Vagina (tissue), 2 donors: ENCODE measurements at places on chromosomes 12 and 14.

- no peak for DNase-seq
These were observed 605.5 kb upstream of the USP15 start for GRCh38 chr12:61654698-61655097.

- no peak for DNase-seq
These were observed 375 bp downstream of the AJUBA start for GRCh38 chr14:22981876-22982476.

DNA sequence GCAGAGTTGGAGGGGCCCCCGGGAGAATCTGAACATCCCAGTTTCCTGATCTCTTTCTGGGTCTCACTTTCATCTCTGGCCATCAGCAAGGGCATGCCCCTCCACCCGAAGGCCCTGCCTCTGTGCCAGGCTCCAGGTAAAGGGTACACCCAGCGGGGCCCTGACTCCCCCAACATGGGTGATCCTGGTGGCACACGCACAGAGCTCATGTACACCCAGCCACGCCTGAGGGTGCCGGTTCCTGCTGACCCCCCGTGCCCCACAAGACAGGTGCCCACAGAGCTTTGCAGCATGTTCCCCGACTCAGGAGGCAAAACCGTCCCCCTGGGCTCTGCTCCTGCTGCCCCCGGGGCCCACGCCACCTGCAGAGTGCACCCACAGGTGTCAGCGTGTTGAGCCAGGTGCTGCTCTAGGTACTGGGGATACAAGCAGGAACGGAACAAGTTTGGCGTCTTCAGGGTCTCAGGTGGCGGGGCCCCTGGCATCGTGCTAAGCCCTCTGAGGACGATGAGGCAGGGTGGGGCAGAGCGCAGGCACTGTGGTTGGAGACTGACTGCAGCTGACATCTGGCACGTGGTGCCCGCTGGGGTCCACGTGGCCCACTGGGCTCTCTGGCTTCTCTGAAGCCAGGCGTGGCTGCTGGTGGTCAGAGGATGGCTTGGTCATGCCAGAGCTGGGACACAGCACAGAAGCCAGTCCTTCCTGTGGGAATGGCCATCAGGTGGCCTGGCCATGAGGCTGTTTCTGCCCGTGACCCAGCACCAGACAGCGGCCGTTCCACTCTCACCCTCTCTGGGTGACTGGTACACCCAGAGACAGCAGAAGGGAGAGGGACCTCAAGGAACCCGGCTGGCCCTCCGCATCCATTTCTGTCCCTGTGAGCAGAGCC lies 13.8 kb downstream of the BAG5 start:
- DNase-seq = no peak

DNA sequence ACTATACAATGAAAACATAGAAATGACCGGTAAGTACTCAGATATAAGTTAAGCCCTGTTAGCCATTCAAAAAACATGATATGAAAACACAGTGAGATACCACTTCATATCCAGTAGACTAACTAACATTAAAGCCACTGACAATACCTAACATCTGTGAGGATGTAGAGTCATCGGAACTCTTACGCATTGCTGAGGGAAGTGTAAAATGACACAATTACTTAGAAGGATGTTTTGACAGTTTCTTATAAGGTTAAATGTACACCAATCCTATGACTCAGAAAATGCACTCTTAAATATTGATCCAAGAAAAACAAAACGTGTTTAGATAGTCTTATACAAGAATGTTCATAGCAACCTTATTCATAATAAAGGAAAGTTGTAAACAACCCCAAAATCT lies 782.9 kb downstream of the BCL11B start:
- DNase-seq = no peak

DNA sequence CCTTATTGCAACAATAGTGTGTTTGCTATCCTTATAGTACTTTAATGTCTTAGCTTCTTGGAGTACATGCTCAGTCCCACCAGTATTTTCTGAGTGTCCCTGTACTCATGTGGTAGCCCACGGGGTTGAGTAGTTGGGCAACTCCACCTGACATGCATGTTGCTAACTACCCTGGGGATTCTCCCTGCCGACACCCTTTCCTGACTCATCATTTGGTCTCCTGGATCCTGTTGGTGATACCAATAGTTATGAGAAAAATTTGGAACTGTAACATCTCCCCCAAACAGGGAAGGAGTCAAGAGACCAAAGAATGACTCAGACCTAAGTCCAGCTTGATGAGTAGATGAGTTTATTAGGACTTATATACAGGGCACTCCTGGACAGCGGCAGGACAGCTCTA lies 101.6 kb downstream of the BRMS1L start:
- DNase-seq = no peak

GRCh38 chr12:49261721-49262120 lies 3.2 kb upstream of the TUBA1C start:
- DNase-seq = no peak

GRCh38 chr14:32023540-32023939 lies 53.6 kb upstream of the ARHGAP5 start:
- DNase-seq = no peak

GRCh38 chr14:91388551-91388975 lies 29.1 kb downstream of the CCDC88C start:
- no peak for DNase-seq

- no peak for DNase-seq
These were observed 25.9 kb upstream of the PRKD1 start for GRCh38 chr14:29953501-29953900.

DNA sequence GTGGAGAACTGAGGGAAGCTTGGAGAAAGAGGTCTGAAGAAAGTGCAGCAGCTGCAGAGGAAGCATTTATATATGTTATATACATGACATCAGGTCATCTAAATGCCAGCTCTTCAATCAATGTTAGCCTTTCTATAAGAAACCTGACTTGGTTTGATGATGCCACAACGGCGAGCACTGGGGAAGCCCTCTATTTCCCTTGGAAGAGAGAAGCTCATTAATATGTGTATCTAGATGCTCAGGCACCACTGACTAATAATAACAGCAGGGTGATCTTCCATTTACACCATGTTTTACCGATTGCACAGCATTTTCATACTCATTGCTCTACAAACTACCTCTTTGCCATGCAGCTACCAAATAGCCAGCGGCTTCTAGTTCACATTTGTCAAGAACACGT lies 811 bp downstream of the ACYP1 start:
- DNase-seq = no peak

DNA sequence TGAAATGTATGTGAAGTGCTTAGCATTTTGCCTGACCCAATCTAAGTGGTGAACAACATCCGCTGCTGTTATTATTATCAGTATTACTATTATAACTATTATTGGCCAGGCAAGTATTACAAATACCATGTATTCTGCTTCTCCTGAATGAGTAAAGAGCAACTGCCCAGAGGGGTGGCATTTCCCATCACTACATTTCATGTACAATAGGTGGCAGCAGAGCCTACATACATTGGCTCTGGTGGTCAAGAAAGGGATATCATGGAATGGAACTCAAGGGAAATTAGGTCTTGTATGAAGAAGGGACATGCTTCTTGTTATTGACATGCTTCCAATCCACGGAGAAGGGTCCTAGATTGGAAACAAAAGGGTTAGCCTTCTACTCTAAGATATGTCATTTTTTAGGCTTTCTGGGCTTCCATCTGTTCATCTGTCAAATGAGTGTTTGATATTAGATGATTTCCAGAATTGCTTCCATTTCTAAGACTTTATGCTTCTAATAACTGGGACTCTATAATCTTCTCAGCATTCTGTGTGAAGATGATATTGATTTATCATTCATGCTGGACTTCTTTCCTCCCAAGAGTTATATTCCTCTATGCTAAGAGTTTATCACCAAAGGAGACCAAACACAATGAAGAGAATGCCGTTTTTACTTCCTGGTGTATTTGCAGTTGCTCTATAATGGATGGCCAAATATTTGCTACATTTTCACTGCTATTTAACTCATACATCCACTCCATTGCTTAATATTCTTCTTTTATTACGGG lies 239.1 kb downstream of the SSPN start:
- DNase-seq = no peak

GRCh38 chr12:22529281-22530060 lies 14.9 kb downstream of the C2CD5 start:
- DNase-seq = no peak

- no peak for DNase-seq
These were observed 81.0 kb downstream of the ADGRD1 start for GRCh38 chr12:131034631-131035244.

- no peak for DNase-seq
These were observed 187.7 kb downstream of the SSPN start for GRCh38 chr12:26383041-26383440.

- no peak for DNase-seq
These were observed 378.8 kb upstream of the TMPO start for GRCh38 chr12:98136544-98136943.

DNA sequence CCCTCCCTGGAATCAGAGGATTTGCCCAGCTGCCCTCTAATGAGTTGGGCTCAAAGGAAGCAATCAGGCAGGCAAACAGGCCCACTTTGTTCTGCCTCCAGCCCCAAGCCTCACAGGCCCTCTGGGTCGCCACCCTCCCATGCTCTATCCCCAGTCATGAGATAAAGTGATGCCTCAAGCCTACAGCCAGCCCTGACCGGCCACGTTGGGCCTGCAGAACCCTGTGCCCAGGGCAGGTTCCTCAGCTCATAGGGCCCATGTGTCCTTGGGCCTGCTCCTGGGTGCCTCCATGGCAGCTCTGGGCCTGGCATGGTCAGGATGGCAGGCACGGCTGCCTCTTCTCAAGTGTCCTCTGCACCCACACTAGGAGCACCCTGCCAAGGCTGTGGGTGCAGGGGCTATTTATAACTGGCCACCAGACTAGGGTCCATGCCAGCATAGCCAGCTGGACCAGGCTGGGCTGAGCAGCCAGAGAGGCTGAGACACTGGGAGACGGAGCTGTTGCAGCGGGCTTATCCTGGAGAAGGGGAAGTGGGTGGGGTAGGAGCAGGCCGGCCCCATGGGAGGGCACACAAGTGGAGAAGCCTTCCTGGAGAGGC lies 20.2 kb downstream of the HDAC7 start:
- no peak for DNase-seq

GRCh38 chr14:54718046-54718445 lies 151.1 kb downstream of the SAMD4A start:
- no peak for DNase-seq

DNA sequence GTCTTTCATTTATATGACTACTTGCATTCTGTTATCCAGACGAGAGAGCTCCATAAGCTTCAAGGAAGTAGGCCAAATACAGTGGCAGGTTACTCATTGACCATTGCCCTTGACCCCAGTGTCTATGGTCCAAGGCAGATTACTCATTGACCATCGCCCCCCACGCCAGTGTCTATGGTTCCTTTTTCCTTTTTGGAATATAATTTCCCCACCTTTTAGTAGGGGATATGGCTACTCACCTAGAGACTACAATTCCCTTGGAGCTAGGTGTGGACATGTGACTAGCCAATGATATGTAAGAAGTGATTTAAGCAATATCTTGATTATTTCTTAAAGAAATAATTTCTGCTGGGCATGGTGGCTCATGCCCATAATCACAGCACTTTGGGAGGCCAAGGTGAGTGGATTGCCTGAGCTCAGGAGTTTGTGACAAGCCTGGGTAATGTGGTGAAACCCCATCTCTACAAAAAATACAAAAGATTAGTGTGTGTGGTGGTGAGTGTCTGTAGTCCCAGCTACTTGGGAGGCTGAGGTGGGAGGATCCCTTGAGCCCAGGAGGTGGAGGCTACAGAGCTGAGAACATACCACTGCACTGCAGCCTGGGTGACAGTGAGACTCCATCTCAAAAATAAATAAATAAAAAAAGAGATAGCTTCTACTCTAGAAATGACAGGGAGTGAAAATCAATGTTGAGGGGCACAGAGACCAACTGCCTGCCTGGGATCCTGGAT lies 32.6 kb downstream of the SIX4 start:
- DNase-seq = no peak
